ENCODE measurements at places on chromosomes 4 and X.
A peak's percentile ranks its signal among the peaks of the same experiment; 100 is the strongest.

- DNase-seq: no peak
Observed at GRCh38 chrX:154750301-154751202, at the start of gene GAB3. Gene GAB3 (minus strand): TSS chrX:154751077. CDS start chrX:154751025, 52 bp downstream.

DNA sequence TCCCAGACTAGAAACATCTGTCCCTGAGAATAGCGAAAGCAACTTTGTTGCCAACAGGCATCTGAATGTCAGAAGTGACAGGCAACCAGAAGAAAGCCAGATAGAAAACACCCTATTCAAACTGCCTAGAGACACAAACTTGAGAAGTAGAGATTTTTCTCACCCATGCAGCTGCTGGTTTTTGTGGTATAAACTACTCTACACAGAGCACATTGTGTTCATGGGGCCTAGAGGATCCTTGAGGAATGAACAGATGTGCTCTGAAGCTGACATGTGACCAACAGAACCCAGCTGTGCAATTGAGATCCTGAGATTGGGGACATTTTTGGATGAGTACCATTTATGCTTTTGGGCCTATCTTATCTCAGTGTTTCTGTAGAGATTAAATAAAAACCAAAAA, 63.6 kb upstream of the NRK start:
- DNase-seq: no peak

DNA sequence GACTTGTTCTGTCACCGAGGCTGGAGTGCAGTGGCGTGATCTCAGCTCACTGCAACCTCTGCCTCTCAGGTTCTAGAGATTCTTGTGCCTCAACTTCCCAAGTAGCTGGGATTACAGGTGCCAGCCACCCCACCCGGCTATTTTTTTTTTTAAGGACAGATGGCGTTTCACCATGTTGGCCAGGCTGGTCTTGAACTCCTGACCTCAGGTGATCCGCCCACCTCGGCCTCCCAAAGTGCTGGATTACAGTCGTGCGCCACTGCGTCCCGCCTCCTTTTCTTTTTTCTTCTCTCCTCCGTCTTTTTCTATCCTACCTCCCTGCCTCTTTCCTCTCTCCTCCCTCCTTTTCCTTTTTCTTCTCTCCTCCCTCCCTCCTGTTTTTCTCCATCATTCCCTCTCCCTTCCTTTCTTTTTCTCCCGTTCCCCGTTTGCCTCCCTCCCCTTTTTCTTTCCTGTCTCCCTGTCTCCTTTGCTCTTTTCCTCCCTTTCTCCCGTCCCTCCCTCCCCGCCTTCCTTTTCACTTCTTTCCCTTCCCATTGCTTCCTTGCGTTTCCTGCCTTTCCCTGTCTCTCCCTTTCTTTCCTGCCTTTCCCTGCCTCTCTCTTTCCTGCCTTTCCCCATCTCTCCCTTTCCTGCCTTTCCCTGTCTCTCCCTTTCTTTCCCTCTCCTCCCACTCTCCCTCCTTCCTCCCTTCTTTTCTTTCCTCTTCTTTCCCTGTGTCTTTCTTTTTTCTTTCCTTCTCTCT, 2.1 kb upstream of the SLC25A6 start:
- no peak for DNase-seq

GRCh38 chr4:95715830-95716229, 124.1 kb upstream of the PDHA2 start:
- DNase-seq: no peak

GRCh38 chrX:148192547-148192946, 211.4 kb downstream of the FMR1NB start:
- peak; percentile 74 for DNase-seq

DNA sequence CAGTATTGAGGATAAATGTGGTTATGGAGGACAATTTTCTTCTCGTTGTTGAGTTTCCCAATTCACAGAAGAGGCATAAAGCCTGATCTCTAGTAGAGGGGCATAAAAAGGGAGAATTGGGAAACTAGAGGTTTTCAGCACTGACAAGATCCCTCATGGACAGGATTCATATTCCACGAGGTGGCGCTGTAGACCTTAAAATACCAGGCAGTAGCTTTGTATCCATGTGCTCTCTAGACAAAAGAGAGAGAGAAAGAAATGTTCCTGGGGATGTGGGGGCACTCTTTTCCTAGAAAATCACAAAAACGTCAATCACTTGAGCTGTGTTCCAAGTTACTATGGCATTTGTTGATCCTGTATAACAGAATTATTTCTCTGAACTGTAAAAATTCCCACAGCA, 128.3 kb downstream of the MAGEE1 start:
- DNase-seq: peak; percentile 61

- no peak for DNase-seq
Observed at GRCh38 chrX:31656013-31656412, 584.2 kb upstream of the FTHL17 start.

GRCh38 chr4:155489271-155489670, 112.5 kb upstream of the MAP9 start:
- no peak for DNase-seq

DNA sequence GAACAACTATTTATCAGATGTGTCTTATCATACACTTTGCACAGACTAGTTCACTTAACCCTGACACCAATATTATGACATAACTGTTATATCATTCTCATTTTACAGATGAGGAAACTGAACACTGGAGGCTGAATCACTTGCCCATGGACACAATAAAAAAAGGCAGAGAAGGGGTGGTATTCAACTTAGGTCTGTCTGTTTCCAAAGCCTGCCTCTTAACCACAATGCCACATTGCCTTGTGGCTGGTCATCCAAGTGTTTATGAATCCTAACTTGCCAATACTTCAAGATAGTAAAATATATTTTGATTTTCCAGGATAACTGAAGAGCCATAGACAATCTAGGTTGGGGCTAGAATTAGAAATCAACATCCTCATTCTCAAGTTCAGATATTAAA, 327.8 kb downstream of the NR3C2 start:
- no peak for DNase-seq

DNA sequence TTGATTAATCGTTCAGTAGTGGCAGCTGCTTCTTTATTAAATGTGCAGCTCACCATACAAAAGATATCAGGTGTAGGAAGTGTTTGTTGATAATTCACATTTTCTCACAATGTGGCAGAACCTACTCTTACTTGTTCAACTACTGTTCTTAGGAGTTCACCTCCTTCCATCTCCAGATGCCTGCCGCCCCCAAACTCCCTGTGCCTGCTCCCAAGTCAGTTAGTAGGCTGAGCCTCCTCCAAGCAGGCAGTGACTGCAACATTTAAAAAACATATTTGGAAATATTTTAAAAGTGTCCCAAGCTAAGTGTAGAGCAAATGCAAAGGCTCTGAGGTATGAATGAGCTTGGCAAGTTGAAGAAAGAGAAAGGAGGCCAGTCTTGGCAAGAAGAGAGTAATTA, 100.2 kb downstream of the AFF2 start:
- DNase-seq: no peak

- no peak for DNase-seq
Observed at GRCh38 chr4:159051245-159052071, 51.4 kb upstream of the RAPGEF2 start.

DNA sequence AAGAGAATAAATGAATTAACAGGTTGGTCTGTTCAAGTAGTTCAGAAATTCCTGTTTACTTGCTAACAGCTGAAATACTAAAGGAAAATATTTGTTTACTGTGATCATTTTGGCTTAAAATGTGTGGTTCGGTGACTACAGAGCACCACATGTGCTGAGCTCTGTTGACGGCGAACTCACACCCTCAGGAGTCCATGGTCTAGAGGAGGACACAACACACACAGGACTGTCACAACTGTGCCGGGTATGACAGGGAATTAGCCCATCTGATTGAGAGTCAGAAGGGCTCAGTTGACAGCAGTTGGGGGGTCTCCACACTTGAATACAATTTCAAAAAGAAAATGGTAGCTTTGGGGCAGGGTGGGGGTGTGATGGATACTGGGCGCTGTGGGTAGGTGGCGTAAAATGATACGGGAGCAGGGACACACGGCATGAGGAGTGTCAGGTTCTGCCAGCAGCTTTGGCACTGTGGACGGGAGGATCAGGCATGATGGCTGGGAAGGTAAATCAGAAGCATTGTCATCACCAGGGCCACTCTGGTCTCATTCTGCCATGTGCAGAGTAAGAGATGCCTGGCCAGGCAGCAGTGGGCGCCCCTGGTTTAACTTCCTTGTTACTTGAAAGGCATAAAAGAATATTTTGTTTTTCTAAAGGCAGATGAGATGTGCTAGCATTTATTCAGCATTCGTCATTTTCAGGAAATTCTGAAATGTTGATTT, 33.3 kb downstream of the CLDN22 start:
- DNase-seq: no peak

- no peak for DNase-seq
Observed at GRCh38 chr4:86876894-86877685, 15.1 kb downstream of the C4orf36 start.

- DNase-seq: no peak
Observed at GRCh38 chr4:83170952-83171399, 56.4 kb upstream of the PLAC8 start.

DNA sequence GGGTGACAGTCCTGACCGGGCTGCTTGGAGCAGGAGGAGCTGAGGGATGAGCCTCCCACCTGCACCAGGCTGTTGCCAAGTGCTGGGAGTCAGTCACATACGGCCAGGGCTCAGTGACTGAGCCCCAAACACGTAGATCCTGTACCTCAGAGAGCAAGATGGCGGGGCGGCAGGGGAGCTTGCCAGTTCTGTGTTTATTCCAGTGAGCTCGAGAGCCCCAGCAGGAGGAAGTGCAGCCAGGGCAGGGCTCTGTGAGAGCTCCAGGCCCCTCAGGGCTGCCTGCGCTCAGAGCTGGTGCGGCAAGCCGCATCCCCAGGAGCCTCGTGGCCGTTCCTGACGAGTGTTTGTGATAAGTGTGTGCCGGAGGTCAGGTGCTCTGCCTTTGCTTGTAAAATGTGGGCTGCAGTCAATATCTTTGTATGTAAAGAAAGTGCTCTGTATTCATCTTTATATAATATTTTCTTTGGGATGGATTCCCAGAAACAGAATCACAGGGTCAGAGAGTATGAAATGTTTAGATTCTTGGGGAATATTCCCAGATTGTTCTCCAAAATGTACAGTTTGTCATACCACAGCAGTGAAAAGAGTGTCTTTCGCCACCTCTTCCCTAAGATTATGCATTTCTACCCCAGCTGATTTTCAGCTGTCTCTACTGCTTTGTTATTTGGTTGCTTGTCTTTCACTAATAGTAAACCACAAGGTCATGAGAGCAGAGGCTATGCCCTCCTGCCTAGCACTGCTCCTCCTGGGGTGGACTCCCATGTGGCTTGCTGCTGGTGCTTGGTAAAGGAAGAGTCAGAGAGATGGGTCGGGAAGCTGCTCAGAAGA, 50.3 kb downstream of the NELFA start:
- DNase-seq: no peak

- DNase-seq: peak; percentile 33
Observed at GRCh38 chr4:44927399-44928380, 201.3 kb upstream of the GNPDA2 start.

DNA sequence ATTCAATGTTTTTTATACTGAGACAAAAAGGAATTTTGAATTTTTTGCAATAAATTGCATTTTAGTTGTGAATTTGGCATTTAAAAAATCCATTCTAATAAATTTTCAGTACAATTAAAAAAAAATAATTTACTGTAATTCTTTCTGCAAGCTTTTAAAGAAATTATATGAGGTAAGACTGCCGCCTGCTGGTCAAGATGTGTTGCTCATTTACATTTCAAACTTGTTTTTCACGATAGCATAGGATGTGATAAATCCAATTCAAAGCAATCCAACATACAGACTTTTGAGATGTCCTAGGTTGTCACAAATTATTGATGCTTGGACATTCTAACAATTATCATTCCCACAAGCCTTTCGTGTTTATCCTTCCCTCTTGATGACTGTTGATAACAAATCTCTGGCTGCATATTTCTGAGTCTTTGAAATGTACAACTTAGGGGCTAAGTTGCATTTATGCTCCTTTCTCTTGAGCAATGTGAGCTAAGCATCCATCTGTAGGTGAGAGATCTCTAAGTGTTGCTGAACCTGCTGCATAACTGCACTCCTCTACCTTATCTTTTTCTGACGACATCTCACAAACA, 21.7 kb upstream of the MFAP3L start:
- peak; percentile 62 for DNase-seq

GRCh38 chr4:185859111-185859510, 47.1 kb upstream of the SORBS2 start:
- no peak for DNase-seq

GRCh38 chr4:145734031-145734430, 54.1 kb downstream of the C4orf51 start:
- DNase-seq: no peak

DNA sequence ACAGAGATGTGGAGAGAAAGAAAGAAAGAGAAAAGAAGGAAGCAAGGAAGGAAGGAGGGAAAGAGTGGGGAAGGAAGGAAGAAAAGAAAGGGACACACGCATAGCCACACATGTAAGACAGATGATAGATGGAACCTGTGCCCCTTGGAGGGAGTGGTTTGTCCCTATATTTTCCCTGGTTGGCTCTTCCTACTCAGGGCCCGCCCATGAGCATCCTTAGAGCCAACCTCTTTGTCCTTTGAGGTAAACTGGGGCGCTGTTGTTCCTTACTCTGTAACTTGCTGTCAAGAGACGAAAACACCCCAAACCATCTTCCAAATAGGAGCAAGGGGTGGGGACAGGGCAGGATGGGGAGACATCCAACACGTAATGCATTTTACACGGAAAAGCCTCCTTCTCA, 220.9 kb downstream of the MAML3 start:
- no peak for DNase-seq

GRCh38 chrX:43958529-43958928, 14.7 kb downstream of the NDP start:
- peak; percentile 40 for DNase-seq

GRCh38 chr4:107666134-107666533, 53.9 kb downstream of the PAPSS1 start:
- peak; percentile 8 for DNase-seq

DNA sequence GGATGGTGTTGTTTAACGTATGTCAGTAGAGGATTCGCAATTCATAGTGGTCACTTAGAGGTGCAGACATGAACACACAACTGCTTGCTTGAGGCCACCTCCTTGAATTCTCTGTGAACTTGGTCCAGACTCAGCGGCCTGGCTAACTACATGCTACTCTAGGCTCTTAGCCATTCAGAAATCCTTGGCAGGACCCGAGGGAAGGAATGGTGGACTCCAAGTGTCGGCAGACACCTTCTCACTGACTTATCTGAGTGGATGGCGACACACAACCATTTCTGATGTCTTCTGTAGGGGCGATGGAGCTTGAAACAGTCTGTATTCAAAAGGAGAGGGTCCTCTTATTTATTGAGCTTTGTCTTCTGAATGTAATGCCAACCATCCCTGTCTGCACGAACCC, 24.4 kb downstream of the ADGRL3 start:
- DNase-seq: no peak

GRCh38 chr4:23957465-23957864, 67.6 kb upstream of the PPARGC1A start:
- no peak for DNase-seq

- DNase-seq: no peak
Observed at GRCh38 chr4:39668887-39669286, 29.0 kb upstream of the UBE2K start.
